ENCODE measurements at places on chromosomes 13 and 19. TPM values are rescaled to one million over a fixed set of nuclear protein-coding genes. Genes with fewer than 3 reads are reported as not detected.

Gene RNF17
- not detected for total RNA-seq

Gene POU2F2
- 1.7 TPM for total RNA-seq

Gene ONECUT3
- total RNA-seq = not detected

Gene ZNF599
- 6.4 TPM for total RNA-seq

Gene ZNF540
- 1.6 TPM for total RNA-seq

Gene CEACAM16
- total RNA-seq = not detected

Gene CFAP97D2
- not detected for total RNA-seq

Gene ZNF541
- total RNA-seq = 0.17 TPM

Gene CADM4
- total RNA-seq = 32.4 TPM

Gene RPL18A
- total RNA-seq = 1,042 TPM

Gene LSM7
- total RNA-seq = 76.4 TPM

Gene ZSCAN5B
- not detected for total RNA-seq

Gene SIAH3
- total RNA-seq = not detected

Gene ZNF799
- total RNA-seq = 3.3 TPM

Gene FLT3LG
- total RNA-seq = 5.5 TPM

Gene RDH8
- total RNA-seq = not detected

Gene AP1M2
- total RNA-seq = not detected

Gene ATP8B3
- 0.50 TPM for total RNA-seq

Gene ZNF878
- total RNA-seq = 0.42 TPM

All from esophagus muscularis mucosa (tissue), 4 donors.